Keratinocyte (primary cell): ENCODE measurements at places on chromosomes 3 and 15. TPM values are rescaled to one million over a fixed set of nuclear protein-coding genes. Genes with fewer than 3 reads are reported as not detected.

- DNase-seq = no peak
Observed at GRCh38 chr3:177906126-177906511, 630.1 kb upstream of the KCNMB2 start.

- DNase-seq = no peak
Observed at GRCh38 chr3:111392894-111393398, 149.1 kb upstream of the CD96 start.

GRCh38 chr3:25481386-25481785 is 53.3 kb downstream of the RARB start:
- no peak for DNase-seq

DNA sequence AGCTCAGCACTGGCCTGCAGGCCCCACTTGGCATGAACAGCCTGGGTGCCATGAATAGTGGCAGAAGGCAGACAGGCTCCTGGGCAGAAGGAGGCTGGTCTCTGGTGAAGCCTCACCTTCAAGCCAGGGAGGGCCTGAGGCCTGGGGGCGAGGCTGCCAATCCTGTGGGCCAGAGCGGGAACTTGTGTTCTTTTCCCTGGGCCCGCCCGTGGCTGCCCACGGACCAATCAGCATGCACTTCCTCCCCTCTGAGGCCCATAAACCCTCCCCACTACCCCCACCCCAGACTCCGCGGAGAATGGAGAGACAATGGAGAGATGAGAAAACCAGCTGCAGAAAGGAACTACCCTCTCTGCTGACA is 283.8 kb upstream of the ROBO1 start:
- DNase-seq = no peak

The CLRN1 gene
- polyA plus RNA-seq = not detected in 3 replicates

GRCh38 chr3:51375571-51375970 is 9.5 kb upstream of the MANF start:
- no peak for DNase-seq

- DNase-seq = no peak
Observed at GRCh38 chr3:115825046-115825445, 201.7 kb downstream of the GAP43 start.

DNA sequence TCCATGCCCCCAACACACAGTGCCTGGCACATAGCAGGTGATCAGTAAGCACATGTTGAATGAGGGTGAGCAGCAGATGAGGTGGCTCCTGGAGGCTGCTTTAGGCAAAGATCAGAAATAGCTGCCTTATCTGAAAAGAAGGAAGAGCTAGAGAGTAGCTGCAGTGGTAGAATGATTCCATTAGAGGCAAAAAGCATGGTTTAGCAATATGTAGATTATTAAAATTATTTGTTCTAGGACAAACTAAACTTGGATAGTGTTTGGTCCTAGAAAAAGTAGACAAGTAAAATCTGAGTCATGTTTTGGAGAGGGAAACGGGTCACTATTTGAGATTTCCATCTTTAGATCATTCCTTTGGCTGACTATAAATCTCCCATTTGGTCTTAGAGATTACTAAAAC is 32.1 kb downstream of the KIF7 start:
- DNase-seq = no peak

DNA sequence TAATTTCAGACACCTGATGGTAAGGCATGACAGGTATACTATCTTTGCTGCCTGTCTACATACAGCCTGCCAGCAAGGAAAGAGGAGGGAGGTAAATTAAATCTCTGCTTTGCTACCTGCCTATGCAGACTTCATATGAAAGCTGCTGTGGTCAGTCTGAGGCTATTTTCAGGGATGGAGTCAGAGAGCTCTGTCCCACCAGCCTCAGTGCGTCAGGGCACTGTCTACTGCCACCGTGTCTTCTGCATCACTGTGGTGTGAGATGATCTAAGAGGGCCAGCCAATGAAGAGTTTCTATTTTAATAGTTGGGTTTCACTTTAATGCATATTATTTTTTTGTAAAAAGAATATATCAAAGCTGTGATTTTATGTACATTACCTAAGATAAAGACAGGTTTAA is 125.6 kb downstream of the CADPS start:
- DNase-seq = no peak

- DNase-seq = no peak
Observed at GRCh38 chr3:12420393-12420792, 63.9 kb upstream of the TSEN2 start.

The PODXL2 gene
- polyA plus RNA-seq = 1.3 to 2.4 TPM (median 1.6 TPM) in 3 replicates

DNA sequence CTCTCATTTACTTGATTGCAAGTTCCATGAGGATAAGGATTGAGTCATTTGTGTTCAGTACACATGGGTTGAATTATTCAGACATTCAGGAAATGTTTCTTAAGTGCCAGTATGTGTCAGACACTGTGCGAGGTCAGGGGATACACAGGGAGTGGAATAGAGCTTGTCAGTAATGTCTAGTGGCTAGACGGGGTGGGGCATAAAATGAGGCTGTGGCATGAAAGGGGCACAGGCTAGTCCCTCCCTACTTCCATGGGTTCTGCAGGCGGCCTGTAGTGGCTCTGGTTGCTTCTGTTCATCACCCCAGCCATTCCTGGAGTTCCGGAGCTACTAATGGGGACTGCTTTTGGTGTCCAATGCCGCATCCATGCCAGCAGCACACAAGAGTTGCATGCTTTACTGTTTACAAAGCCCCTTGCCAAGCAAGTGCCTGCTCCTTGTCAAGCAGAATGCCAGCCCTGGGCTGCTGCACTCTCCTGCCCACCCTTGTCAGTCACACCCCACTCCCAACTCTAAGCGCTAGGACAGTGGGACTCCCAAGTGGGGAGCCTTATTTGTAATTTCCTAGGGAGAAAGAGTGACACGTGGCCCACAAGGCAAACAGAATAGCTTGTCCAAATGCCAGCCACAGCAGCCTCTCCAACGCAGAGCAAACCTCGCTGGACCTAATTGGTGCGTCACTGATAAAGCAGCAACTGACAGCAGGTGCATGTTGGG is 70.8 kb downstream of the RAB11A start:
- peak; percentile 13 for DNase-seq

The CPN2 gene
- not detected in 3 replicates for polyA plus RNA-seq

The IL5RA gene
- polyA plus RNA-seq = not detected in 3 replicates

DNA sequence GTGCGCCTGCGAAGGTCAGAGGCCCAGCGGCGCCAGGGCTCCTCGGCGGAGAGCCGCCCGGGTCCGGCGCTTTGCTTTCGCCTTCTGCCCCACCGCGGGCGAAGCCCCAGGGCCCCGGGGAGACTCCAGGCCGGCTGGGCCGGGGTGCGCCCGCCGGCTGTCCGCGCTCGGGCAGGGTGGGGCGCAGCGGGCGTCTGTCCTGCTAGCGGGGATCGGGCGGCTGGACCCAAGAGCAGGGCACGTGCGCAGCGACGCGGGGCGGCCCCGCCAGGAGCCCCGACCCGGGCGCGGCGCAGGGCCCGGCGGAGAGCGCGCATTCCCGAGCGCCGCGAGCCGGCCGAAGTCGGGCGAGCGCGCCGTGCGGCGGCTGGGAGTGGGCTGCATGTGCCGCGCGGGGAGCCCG is 569 bp upstream of the ALDH1A3 start:
- DNase-seq = no peak

DNA sequence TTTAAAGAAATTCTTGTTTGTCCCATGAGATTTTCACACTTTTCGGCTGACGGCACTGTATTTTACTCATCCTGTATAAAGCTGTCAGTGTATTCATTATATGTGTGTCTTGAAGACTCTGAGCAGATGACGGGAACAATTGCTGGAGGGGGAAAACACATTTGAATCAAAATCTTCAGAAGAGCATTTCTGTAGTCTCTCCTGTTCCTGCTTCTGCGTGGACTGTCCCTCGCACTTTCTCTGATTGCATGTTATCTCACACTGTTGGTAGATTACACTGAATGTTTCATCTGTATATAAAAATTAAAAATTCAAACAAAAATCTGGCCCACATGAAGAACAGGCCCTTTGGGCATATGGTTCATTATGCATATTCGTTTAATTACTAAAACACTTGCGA is 184.9 kb downstream of the MCTP2 start:
- DNase-seq = no peak

GRCh38 chr3:189304465-189305351 is 132.9 kb downstream of the TPRG1 start:
- DNase-seq = no peak

GRCh38 chr3:64686446-64686908 is 1.3 kb downstream of the ADAMTS9 start:
- DNase-seq = no peak

- DNase-seq = no peak
Observed at GRCh38 chr3:107208100-107208499, 169.1 kb upstream of the CCDC54 start.

- DNase-seq = no peak
Observed at GRCh38 chr3:61111825-61112224, 139.4 kb downstream of the FHIT start.

DNA sequence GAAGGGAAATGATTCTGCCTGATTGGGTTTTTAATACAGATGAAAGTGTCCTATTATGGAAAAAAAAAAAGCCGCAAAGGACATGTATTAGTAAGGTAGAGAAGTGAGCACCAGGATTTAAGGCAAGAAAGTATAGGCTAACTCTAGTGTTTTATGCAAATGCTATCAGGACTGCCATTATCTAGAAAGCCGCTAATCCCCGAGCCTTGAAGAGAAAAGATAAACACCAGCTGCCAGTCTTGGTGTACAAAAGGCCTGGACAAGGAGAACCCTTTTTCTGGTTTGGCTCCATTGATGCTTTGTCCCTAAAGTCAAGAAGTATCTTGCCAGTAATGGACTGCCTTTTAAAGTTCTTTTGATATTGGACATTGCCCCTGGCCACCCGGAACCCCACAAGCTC is 8.6 kb upstream of the TRIM59 start:
- no peak for DNase-seq

The GP9 gene
- polyA plus RNA-seq = not detected in 3 replicates

DNA sequence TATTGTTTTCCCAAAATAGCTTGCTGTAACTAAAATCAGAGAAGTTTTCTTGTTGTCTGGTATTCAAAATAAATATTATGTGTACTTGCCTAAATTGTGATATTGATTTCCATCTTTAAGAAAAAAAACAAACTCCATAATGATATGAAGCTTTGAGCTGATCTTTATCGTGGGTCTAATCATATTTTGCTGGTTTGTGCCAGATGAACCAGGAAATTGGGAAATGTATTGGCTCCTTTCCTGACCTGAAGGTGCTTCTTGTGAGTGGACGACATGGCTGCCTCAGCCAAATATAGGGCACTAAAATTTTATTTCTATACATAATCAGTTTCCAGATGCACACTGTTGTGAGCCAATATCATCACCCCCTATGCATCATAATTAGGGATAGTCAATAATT is 113.3 kb downstream of the DIPK2A start:
- DNase-seq = no peak

The ERC2 gene
- polyA plus RNA-seq = 0.08 to 0.12 TPM (median 0.10 TPM) in 3 replicates

DNA sequence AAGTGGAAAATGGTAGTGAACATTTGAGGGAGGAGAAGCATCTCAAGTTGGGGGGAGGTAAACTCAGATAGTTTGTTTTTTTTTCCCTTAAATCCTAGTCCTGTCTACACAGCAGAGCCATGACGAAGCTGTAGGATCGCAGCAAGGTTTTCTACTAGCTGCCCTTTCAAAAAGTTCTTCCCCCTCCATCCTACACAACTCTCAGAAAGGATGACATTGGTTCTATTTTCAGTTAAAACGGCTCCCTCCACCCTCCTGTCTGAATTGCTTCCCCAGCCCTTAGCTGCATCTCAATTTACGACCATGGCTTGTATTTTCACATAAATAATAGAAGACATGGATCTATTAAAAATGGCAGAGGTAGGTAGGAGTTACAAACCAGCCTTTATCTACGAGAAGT is 2.2 kb downstream of the HOMER2 start:
- no peak for DNase-seq

DNA sequence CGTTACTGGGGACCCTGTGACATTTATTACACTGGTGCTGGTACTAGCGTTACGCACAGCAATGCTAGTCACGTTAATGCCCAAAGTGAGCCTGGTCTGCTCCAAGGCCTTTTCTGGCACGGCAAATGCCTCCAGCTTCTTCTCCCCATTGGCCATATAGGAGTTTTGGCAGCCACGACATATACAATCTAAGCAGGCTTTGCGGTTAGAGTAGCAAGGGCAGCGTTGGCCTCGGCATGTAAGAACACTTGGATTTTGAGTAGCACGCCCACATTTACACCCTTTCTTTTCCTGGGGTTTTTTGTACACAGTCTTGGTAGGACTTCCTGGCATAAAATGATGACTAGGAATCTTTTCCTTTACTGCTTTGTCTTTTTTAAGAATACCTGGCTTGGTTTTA is 44.9 kb downstream of the MSL2 start:
- DNase-seq = no peak

DNA sequence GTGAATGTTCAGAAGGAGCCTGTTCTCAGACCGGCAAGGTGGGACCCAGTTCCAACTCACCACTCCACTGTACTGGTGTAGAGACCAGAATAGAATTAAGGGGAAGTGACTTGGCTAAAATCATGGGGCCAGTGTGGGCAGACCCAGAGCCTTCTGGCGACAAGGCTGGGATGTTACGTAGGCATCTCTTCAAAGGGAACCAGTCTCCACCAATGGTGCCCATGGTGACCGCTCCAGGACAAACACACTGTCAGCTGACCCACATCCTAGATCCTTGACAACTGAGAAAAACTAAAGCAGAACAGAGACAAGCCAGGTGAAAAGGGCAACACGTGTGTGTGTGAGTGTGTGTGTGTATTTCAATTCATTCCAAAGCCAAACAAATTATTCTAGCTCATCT is 321.7 kb upstream of the FRG2C start:
- no peak for DNase-seq

The WDR93 gene
- 0.05 to 0.08 TPM in 2 of 3 replicates, not detected in the other for polyA plus RNA-seq

The SCN11A gene
- 0.01 to 0.04 TPM in 2 of 3 replicates, not detected in the other for polyA plus RNA-seq

The EFHB gene
- 0.08 to 0.58 TPM (median 0.26 TPM) in 3 replicates for polyA plus RNA-seq

- no peak for DNase-seq
Observed at GRCh38 chr3:8095724-8096123, 405.9 kb upstream of the LMCD1 start.

DNA sequence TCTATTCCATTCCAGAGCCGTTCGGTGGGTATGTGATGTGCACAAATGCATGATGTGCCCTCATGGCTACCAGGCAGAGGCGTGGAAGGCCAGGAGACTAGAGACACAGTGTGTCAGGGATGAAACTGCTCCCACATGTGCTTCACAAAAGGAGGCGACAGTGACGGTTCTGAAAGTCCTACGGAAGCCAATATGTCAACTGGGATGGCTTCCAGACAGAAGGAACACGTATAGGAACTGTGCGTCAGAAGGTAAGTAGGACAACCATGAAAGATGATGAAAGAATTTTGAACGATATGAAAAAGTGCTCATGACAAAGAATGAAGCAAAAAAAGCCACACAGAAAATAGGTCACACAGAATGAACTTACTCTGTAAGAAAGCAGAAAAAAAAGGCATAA is 34.1 kb downstream of the GLB1 start:
- DNase-seq = no peak
